ENCODE measurements at places on chromosomes 3 and 15.
A peak's percentile ranks its signal among the peaks of the same experiment; 100 is the strongest.

DNA sequence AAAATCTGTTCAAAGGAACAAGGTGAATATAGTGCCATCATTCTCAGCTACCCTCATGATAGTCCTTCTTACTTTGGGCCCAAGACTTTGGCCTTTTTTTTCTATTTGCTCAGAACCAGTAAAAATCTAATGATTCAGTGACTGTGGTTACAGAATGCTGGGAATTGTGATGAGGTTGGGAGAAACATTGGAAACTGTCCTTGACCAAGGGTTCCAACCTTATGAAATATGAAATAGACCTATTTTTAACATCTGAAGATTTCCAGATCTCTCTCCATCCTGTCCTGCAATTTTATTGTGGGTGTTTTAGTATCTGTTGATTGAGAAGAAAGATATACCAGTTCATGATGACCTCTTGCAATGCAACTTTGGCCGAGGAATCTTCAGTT lies 34.9 kb downstream of the TMEM45A start:
- no peak for DNase-seq

DNA sequence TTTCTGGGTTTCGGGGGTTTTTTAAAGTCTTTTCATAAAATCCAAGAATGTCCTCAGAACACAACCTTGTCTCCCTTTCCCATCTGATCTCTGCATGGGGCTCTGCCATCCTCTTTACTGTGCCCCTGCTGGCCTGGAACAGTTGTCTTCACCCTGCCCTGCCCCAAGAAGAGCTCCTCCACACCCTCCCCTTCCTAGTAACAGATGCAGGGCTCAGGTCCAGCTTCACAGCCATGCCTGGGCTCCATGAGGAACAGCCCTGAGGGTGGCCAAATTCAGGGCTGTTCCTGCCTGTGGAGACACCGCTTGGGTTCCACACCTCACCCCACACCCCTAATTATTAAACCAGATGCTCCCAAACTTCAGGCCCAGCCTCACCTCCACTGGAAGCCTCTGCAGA lies 12.9 kb upstream of the ULK3 start:
- DNase-seq = no peak

GRCh38 chr3:159378396-159379194 lies 576.7 kb downstream of the MFSD1 start:
- DNase-seq = no peak

DNA sequence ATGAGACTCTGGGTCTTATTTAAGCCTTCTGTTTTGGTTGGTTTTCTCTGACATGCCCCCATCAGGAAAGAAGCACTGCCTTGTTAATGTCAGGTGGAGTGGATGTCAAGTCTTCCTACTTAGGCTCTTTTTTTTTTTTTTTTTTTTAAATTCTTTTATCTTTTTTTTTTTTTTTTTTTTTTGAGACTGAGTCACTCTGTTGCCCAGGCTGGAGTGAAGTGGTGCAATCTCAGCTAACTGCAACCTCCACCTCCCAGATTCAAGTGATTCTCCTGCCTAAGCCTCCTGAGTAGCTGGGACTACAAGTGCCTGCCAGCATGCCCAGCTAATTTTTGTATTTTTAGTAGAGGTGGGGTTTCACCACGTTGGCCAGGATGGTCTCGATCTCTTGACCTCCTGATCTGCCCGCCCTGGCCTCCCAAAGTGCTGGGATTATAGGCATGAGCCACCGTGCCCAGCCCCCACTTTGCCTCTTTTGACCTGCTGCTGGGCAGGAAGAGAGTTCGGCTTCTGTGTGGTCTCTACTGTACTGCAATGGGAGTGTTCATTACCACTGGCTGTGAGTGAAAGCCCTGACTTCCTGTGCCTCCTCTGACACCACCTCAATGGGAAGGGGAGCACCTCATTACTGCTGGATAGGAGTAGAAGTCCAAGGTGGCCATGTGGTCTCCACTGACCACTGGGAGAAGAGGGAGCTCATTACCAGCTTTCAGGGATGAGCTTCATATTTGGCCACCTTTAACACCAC lies 10.9 kb downstream of the CTDSPL start:
- no peak for DNase-seq

DNA sequence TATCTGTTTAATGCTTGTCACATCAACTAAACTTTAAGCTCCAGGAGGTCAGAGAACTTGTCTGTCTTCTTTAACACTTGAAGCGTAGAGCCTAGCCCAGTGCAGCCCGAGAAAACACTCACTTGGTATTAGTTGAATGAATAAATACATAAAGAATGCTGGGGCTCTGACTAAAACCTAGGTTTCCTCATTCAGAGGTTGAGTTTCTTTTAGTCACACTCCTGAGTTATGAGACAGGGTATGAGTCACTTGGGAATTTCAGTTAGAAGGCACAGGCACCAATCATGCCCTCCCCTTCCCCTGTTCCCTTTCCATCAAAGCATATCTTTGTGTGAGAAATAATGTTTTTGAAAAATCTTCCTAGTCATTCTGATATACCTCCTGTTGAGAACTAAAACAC lies 589.8 kb upstream of the DPPA4 start:
- peak; percentile 88 for DNase-seq

GRCh38 chr3:134487406-134487805 lies 1.5 kb downstream of the CEP63 start:
- no peak for DNase-seq

DNA sequence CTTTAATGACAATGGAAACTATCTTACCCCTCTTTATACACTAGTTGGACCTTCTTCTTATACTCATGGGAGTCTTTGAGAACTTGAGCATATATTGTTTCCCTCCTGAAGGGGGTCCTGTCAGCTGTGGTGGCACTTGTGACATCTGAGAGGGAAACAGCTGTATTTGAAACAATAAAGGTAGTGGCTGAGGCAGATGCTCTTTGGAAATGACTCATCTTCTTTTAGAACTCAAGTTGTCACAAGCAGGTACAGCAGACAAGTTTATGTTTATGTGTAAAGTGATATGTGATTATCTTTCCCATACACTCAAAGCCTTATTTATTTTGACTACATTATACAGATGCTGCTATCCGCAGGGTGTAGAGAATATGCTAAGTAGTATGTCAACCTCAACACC lies 220.0 kb upstream of the GRM7 start:
- no peak for DNase-seq

GRCh38 chr3:185781759-185782158 lies 43.1 kb downstream of the IGF2BP2 start:
- DNase-seq = peak; percentile 71

GRCh38 chr3:127457094-127457475 lies 133.4 kb downstream of the TPRA1 start:
- peak; percentile 12 for DNase-seq

GRCh38 chr15:39362821-39363561 lies 217.9 kb upstream of the THBS1 start:
- DNase-seq = peak; percentile 100

DNA sequence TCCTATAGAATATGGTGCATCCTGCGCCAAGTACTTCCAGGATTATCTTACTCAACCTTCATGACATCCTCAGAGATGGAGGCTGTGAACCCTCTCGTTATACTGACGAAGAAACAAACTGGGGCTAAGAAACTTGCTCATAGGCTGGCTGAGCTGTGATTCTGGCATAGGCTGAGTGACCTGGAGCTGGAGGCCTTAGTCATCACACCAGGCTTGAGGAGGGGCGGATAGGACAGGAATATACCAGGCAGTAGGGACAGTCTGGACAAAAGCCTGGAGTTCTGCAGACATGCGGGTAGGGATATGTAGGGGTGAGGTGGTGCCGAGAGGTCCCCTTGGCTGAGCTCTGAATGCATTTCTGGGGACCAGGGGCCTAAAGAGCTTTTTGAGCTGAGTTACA lies 18.1 kb downstream of the HEMK1 start:
- no peak for DNase-seq

- no peak for DNase-seq
These were observed 50.6 kb downstream of the AGTR1 start for GRCh38 chr3:148748283-148748682.

DNA sequence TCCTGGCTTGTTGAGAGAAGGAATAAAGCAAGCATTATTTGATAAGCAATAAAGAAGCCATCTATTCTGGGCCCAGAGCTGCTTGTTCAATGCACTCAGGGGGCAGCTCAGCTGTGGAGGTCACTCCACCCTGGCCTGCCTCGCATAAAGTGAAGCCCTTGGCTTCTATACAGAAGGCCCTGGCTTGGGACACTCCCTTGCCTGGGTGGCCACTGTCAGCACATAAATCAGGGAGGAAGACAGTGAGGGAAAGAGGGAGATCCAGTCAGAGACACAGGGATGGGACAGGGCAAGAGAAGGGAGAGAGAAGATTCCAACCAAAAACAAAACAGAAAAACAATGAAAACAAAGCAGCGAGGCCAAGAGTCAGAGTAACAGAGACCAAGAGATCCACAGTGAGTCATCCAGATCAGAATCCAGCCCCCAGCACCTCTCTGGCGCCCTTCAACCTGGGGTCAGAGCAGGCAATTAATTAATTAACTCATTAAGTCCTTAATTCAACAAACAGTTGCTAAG lies 11.8 kb downstream of the INSYN1 start:
- DNase-seq = no peak

DNA sequence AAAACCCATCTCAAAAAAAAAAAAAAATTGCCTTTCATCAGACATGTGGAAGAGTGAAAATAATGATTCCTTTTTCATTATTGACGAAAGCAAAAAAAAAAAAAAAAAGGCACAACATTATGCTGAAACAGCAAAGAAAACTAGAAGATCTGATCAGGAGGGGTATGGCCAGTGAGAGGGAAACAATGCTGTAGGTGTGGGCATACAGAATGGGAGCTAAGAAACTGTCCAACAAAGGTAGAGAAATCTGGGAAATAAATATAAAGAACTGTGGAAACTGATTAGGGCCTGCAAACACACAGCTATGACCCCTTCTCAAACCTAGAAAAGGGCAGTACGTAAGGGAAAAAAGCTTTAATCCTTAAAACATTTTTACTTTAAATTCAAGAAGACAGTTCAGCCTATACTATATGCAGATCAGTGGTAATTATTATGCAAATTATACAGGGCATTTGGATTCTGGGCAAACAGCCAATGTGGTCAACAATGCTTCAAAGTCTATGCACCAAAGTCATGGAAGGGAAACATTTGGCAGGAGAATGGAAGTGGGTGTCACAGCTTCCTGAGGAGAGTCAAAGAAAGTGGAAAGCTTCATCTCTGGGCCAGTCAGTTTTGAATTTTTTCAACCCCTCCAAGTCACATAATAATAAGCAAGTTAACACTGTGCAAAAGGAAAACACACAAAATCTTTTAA lies 68.3 kb upstream of the SLC12A8 start:
- DNase-seq = peak; percentile 50

DNA sequence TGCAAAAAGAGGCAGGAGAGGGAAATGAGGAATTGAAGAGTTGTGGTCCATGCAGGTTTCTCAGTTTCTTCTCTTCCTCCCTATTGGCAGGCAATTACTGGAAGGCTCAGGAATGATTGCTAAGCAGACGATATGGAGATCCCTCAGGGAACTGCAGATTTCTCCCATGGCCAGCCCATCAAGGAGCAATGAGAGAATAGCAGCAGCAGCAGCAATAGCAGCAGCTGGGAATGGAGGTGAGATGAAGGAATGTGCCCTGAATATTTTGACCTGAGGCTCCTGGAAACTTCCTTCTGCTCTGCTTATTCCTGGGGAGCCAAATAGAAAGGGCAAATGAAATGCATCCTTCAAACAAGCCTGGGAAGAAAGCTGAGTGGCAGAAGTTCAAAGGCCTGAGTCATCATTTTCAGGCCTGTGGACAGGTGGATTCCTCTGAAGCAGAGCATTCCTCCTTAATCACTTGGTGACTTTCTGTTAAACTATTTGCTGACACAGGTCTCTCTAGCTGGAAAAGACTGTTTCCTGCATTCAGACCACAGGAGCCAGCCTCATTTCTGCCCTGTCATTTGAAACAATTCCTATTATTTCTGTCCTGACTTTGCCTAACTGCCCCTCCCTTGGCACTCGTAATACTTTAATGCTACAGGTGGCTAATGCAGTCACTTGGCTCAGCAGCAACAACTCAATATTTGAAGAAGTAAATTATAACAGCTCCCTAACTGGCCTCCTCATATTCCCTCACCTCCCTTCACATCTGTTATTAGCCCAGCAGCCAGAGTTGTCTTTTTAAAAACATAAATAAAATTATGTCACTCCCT lies 146.9 kb upstream of the GADL1 start:
- DNase-seq = peak; percentile 59

- DNase-seq = peak; percentile 85
These were observed 10.5 kb downstream of the ISG20 start for GRCh38 chr15:88649286-88649733.

DNA sequence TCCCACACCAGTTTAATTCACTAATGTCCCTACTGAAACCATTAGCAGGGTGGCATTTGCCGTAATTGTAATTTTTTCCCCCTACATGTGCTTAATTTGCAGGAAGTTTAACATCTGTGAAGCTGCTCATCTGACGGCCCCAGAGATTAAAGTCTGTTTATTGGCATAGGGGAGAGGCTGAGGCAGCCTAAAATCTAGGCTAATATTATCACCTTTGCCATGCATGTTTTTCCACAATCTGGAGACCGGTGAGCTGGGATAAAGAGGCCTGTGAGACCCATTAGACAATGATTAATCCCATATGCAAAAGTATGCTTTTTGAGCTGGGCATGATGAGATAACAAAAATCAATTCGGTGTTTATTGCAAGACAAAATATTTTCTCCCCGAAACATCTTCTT lies 561.2 kb upstream of the ALCAM start:
- no peak for DNase-seq

DNA sequence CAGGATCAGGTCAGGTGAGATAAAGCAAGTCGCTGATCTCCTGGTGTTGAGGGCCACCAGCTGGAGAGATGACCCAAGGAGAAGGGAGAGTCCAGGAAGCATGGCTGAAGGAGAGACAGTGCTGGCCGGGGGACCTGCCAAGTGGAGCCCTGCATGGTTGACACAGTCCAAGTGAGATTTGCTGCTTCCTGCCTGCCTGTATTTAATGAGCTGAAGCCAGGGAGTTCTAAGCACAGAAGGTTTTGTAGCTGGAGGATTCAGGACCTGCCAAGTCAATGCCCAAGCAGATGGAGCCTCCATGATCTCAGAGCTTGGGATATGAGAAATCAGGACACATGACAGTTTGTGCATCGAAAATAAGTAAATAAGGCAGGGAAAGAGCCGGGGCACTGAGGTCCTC lies 125.6 kb downstream of the SRGAP3 start:
- no peak for DNase-seq

DNA sequence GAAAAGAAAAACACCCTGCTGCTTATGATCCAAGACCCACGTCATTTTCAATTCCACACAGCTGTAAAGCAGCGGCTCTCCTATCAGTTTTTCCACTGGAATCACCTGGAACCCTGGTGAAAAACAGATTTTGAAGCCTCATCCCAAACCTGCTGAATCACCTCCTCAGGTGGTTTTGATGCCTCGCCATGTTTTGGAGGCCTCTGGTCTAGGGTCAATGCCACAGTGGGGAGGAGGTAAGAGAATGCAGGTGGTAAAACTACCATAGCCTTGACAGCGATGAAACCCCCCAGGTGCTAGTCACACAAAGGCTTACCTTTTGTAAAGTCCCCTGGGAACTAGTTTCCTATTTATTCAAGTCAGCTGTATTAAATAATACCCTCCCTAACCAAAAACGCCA lies 24.8 kb downstream of the MYO1E start:
- DNase-seq = no peak

DNA sequence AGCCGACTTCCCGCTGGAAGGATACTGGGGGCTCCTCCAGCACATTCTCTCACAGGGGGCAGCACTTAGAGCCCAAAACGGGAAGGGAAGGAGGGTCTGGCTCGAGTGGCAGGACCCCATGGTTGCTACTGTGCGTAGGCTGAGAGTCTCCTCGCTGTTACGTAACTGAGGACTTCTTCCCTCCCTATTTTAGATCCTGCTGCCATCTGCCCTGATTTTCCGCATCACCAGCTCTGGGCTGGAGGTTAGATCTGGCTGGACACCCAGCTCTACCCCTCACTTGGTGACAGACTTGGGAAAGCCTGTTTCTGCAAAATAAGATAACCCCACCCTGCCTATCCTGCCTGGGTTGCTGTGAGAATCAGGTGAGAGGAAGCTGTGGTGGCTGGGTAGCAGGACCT lies 47.7 kb downstream of the BDH1 start:
- DNase-seq = no peak

All from fibroblast of skin of left quadriceps (primary cell).